PC-9 (cell line): ENCODE measurements at places on chromosomes 11 and 22.

DNA sequence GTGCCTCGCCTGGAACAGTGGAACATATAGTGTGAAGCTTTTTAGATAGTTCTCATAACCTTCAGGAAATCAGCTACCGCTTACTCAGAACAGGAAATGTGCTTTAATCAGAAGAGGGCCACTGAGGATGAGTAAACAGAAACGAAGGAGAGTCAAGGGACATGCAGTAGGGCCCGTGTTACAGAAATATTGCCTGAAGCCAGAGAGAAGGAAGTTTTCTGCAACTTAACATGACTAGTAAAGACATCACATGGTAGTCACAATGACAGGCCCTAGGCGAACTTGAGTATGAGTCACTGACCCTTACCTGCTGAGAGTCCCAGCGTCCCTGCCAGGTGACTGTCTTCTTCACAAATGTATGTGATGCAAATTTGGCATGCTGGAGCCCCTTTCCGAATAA, 39.4 kb downstream of the CARD18 start:
- peak; percentile 55 for DNase-seq

GRCh38 chr22:44942979-44943700, 66.7 kb downstream of the PHF21B start:
- no peak for DNase-seq

- DNase-seq = no peak
These were observed 78.7 kb downstream of the PHF21B start for GRCh38 chr22:44931077-44931540.

DNA sequence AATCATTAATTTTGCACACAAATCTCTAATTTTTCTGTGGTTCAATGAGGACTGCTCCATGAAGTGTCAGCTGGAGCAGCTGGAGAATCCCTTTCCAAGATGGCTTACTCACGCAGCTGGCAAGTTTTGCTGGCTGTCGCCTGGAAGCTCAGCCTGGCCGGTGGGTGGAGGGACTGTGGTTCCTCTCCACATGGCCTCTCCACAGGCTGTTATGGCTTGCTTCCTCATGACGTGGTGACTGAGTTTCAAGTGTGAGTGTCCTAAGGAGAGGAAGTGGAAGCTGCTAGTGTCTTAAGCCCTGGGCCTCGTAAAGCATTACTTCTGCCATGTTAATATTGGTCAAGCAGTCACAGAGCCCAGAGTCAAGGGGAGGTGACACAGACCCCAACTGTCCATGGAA, 14.0 kb upstream of the NRIP3 start:
- no peak for DNase-seq

GRCh38 chr11:66337103-66337899, 1.1 kb upstream of the RIN1 start:
- DNase-seq = no peak

DNA sequence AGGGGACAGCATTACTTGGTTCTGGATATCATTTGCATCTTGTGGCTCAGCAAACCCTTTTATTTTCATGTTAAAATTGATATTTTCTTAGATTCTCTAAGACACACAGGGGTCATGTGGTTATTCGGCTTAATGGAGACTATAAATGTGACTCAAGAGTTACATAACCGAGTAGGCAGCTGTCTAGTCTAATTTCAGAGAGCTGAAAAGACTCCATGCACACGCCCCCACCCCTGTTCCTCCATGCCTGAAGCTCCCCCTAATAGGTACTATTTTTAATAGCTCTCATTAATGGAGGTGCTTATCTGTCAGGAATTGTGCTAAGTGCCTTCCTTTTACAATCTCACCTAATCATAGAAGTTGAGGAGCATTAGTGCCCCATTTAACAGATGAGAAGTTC, 189.2 kb upstream of the ARHGAP20 start:
- no peak for DNase-seq

DNA sequence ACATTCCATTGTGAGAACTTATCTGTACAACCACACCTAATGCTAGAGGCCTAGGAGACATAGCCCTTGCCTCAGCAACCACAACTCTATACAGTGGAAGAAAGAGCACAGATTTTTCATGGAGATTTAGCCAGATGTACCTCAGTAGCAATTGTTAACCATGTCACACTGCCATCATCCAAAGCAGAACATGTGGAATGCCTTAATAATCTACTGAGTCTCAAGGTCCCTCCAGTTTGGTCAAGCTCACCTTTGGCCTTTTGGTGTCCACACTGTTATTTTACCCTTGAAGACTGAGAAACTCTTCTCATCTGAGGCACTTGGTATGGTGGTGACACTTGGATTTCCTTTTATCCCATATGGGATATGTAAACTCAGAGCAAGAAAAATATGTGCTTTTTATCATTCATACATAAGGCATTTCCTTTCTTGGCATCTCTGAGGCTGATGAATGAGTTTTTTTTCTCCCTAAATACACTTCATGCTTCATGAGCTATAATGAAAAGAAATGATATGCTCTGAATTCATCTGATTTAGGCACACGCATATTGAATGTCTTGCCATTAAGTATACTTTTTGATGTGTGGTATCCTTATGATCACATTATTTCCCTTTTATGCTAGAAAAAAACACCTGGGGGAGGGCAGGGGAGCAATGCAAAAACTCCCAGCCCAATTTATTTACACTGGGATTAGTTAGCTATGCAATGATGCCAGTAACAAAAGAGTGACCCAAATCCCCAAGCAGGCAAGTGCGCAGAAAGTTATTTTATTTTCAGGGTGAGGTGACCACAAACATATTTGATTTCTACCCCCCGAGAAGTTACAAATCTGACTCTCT, 63.3 kb upstream of the ME3 start:
- DNase-seq = peak; percentile 54

GRCh38 chr22:28574159-28574788, 105.4 kb downstream of the TTC28 start:
- DNase-seq = no peak

GRCh38 chr22:39920134-39920743, 19.4 kb downstream of the GRAP2 start:
- no peak for DNase-seq

DNA sequence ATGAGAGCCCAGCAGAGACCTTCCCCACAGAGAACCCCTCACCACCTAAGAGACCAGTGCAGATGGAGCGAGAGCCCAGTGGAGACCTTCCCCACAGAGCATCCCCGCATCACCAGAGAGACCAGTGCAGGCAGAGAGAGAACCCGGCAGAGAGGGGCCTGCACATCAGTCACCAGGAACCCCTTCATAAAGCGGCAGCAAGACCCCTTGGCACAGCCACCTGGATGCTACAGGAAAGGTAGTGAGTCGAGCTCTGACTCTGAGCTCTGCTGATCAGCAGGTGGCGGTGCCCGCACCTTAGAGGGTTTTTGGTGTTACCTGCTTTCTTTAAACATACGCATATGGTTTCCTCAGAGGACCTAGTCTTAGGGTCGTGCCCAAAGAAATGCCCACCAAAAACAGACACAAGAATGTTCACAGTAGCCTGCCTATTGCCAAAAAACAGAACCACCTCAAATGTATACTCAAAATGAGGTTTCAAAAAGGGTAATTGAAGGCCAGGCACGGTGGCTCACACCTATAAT, 678.7 kb downstream of the BRD1 start:
- no peak for DNase-seq

GRCh38 chr11:60326955-60327354, at the start of gene MS4A6E:
TSS of gene MS4A6E (plus strand) at chr11:60327255. CDS start at chr11:60334896, 7,641 bp downstream.
- DNase-seq = no peak

- DNase-seq = no peak
These were observed 2.5 kb downstream of the KCNJ4 start for GRCh38 chr22:38452373-38453065.

DNA sequence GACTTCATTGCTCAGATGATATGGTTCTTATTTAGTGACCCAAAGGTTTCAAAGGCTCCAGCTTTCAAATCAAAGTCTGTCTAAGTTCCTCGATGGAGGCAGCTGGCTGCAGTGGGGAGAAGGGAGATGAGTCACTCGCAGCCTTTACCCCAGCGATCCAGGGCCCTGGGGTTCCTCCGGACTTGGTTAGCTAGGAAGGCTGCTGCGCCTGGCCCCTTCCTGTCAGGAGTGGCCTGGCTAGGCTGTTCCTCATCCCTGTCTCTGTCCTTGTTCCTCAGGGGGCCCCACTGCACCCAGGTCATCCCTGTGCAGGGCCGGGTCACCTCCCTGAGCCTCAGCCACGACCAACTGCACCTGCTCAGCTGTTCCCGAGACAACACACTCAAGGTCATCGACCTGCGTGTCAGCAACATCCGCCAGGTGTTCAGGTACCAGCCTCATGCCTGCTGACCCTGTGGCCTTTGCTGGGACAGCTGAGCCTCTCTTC, 13.9 kb downstream of the ATG16L2 start:
- no peak for DNase-seq

GRCh38 chr11:2298795-2299761, 2.6 kb downstream of the C11orf21 start:
- peak; percentile 59 for DNase-seq

- DNase-seq = peak; percentile 58
These were observed 5.4 kb downstream of the PLXNB2 start for GRCh38 chr22:50302041-50302541.

DNA sequence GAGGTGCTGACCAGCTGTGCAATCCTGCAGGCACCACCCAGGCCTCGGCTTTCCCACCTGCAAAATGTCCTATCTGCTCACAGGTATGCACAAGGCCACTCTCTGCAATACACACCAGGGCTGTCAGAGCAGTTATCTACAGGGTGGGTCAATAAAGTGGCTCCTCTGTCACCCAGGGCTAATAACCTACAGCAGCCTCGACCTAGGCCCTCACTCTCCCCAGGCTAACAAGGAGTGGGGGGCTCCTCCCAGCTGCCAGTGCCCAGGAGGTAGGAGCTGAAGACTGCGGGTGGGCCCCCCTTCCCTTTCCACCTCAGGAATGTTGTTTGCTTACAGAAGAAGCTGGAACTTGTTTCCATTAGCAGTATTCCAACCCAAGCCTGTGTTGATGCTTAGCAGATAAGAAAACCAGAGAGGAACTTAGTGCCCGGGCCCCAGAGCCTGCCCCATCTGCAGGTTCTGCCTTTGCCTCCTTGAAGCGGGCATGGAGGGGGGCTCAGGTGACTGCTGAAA, 26.8 kb downstream of the MYH9 start:
- peak; percentile 76 for DNase-seq

DNA sequence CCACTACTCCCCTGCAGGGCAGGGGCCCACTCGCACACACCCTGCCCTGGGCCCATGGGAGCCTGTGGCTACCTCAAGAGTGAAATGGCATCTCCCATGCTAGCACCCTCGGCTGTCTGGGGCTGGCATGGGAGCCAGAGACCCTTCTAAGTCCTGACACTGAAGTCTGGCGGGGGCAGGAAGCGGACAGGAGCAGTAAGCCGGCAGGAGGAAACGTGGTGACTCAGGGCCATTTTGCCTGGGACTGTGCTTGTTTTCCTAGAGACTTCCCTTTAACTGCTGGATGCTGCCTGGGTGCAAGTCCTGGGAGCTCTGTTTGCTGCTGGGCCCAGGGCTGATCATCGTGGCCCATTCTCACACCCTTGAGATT, 16.8 kb downstream of the RELT start:
- no peak for DNase-seq

DNA sequence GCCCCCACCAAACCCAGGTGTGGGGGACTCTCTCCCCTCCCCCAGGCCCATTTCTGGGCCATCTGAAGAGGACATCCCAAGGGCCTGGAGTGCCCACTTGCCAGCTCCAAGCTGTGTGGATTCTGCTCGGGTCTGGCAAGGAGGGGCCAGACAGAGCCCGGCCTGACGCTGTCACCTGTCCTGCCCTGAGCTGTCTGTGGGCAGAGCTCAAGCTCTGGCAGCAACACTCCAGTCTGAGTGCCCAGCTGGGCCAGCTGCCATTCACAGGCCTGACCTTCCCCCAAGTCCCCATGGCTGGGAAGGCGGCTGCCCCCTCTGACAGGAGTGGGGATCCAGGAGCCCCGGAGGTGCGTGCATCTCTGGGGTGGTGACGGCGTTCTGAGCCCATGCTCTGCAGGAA, 6.2 kb upstream of the PIM3 start:
- no peak for DNase-seq

DNA sequence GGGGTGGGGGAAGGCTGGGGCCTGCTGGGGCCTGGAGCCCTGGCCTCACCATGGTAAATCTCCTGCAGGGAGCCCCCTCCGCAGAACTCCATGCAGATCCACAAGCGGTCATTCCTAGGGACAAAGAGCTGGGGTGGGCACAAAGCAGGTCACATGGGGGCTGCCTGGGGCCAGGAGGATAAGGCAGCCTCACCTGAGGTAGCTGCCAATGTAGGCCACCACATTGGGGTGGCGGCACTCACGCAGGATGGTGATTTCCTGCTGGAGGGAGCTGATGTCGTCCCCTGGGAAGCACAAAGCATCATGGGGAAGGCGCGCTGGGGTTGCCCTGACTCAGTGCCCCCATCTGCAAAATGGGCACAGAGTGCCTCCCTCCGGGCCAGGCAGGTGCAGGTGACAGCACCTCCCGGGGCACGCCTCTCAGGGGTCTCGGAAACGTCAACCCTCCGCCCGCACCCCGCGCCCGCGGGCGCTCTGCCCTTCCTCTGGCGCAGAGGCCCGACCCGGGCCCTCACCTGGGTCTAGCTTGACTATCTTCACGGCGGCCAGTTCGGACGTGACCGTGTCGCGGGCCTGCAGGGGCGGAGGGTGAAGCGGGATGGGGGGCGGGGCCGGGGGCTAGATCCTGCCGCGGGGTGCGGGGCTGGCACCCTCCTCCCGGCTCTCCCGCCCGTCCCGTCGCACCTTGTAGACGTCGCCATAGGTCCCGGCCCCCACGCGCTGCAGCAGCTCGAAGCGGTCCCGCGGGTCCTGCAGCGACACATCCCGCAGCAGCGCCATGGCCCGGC, 450 bp downstream of the MAP4K2 start:
- DNase-seq = no peak

DNA sequence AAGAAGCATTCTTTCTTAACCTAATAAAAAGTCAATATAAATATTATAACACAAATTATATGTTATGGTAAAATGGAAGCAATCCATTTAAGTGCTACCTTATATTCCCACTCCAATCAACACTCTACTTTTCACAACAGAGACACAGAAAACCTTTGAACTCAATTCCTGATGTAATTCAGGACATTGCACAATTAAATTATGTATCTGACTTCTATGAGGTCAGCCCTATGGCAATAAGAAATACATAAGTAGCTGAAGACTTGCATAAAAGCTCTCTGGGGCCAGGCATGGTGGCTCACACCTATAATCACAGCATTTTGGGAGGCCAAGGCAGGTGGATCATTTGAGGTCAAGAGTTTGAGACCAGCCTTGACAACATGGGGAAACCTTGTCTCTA, 6.8 kb downstream of the OR4D10 start:
- no peak for DNase-seq

DNA sequence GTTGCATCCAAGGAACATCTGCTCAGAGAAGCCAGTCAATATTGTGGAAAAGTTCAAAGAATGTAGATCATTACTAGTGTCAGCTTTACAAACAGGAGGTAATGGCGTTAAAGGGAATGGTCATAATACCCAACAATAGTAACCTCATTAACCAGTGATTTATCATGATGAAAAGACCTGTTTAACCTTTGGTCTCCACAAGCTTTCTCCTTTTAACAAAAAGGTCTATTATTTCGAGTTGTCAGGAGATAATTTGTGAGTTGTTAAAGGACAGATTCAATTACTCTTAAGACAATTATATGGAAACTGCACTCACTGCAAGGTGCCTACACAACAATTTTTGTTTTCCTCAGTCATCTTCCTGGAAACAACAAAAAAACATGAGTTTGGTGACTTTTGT, 73.8 kb upstream of the HTATIP2 start:
- DNase-seq = no peak
